ENCODE measurements at places on chromosomes 12 and 14. TPM values are rescaled to one million over a fixed set of nuclear protein-coding genes. Genes with fewer than 3 reads are reported as not detected.

ATP2B1 gene
- total RNA-seq: 47.8 TPM

LMNTD1 gene
- total RNA-seq: 0.27 TPM

STK38L gene
- 27.1 TPM for total RNA-seq

TSFM gene
- 32.0 TPM for total RNA-seq

PLEKHG7 gene
- not detected for total RNA-seq

RTL1 gene
- total RNA-seq: not detected

TPPP2 gene
- total RNA-seq: not detected

- H3K4me1 ChIP-seq: peaks cover 22% of the 10 kb centered on the region
- H3K4me3 ChIP-seq: no peak overlapping the region
- H3K36me3 ChIP-seq: no peaks in the 10 kb centered on the region
- H3K27me3 ChIP-seq: no peaks in the 10 kb centered on the region
Observed at GRCh38 chr14:102316743-102317563, 2.6 kb upstream of the ZNF839 start.

DNA sequence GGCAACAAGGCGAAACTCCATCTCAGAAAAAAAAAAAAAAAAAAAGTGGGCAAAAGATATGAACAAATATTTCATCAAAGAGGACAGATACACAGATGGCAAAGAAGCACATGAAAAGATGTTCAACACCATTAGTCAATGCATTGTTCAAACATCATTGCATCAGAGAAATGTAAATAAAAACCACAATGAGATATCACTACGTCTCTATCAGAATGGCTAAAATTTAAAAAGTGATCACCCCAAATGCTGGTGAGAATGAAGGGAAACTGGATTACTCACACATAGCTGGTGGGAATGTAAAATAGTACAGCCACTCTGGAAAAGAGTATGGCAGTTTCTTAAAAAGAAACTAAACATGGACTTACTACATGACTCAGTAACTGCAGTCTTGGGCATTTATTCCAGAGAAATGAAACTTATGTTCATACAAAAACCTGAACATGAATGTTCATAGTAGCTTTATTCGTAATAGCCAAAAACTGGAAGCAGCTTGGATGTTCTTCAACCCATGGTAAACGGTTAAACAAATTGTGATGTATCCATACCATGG lies 3.6 kb downstream of the L2HGDH start:
- no peak overlapping the region for H3K27ac ChIP-seq
- H3K4me1 ChIP-seq: peaks cover 12% of the 10 kb centered on the region
- DNase-seq: no peak
- no peaks in the 10 kb centered on the region for H3K27me3 ChIP-seq

GRCh38 chr12:3684449-3685051 lies 68.4 kb downstream of the CRACR2A start:
- H3K27me3 ChIP-seq: no peaks in the 10 kb centered on the region
- no peak overlapping the region for H3K27ac ChIP-seq
- H3K4me3 ChIP-seq: no peak overlapping the region
- no peaks in the 10 kb centered on the region for H3K36me3 ChIP-seq
- DNase-seq: no peak

DNA sequence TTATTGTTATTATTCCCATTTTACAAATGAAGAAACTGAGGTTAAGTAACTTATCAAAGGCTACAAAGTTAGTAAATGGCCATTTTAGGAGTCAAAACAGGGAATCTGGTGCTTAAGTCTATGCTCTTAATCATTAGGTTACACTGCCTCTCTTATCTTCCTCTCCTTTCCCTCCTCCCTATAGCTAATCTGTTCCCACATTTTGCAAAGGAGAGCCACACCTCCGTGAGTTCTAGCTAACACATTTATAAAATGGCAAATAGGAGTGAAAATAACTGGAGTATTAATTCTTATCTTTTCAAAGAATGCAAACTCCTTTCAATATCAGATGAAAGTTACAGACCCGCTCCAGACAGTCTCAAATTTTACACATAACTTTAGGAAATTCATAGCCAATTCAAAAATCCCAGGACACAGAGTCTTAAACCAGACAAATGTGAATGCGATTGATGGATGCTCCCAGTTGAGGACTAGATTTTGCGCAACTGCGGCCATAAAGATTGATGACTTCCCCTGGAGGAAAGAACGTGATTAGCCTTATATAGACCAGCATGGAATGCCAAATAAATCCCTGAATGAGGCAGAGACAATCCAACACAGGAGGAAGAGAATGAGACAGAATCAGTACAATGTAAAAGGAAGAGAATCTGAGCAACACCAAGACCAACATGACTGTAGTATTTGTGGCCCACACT lies 225.0 kb upstream of the ARID2 start:
- H3K27ac ChIP-seq: no peak overlapping the region
- H3K4me1 ChIP-seq: no peaks in the 10 kb centered on the region
- DNase-seq: no peak
- no peak overlapping the region for H3K4me3 ChIP-seq
- no peaks in the 10 kb centered on the region for H3K27me3 ChIP-seq
- no peaks in the 10 kb centered on the region for H3K36me3 ChIP-seq

GRCh38 chr12:116777245-116777644 lies 39.1 kb downstream of the RNFT2 start:
- H3K4me3 ChIP-seq: no peak overlapping the region
- no peak for DNase-seq
- no peak overlapping the region for H3K27ac ChIP-seq

DNA sequence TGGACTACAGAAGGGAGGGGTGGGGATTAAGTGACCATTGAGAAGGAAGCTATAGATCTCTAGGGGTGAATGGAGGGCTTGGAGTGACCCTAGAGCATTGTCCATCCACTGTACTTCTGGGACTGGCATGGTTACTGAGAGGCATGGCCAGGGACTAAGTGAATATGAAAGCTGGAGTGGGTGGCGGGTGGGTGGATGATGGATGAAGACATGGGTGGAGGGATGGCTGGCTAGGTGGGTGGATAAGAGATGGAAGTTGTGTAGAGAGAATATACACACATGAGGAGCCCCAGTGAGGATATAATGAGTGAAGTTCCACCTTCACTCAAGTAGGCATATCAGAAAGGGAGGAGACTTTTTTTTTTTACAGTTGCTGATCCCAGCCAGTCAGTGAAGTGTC lies 65.5 kb upstream of the NRXN3 start:
- no peak for DNase-seq
- no peaks in the 10 kb centered on the region for H3K27me3 ChIP-seq

DNA sequence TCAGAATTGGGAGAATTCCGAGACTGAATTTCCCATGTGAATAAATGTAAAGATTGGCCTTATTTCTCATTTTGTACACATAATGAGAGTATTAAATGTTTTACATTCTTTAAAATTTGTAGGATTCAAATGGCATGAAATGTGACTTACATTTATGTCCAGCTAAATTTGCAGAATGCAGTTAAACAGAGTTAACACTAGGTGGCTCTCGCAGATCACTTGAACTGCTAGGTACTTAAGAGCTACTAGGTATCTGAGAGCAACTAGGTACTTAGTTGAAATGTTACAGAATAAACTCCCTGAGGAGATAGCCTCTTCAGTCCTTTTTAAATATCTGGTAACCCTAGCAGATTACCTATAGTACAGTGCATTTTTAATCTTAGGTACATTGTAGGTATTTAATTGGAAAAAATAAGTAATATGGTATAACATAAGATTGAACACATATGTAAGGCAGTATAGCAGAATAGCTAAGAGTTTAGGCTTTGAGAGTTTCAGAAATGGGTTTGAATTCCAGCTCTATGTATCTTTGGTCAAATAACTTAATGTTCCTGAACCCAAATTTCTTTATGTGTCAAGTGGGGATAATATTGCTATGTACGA lies 73.8 kb downstream of the KIAA0586 start:
- no peak overlapping the region for H3K27ac ChIP-seq
- no peaks in the 10 kb centered on the region for H3K4me1 ChIP-seq
- DNase-seq: no peak
- H3K36me3 ChIP-seq: peaks cover 5% of the 10 kb centered on the region

DNA sequence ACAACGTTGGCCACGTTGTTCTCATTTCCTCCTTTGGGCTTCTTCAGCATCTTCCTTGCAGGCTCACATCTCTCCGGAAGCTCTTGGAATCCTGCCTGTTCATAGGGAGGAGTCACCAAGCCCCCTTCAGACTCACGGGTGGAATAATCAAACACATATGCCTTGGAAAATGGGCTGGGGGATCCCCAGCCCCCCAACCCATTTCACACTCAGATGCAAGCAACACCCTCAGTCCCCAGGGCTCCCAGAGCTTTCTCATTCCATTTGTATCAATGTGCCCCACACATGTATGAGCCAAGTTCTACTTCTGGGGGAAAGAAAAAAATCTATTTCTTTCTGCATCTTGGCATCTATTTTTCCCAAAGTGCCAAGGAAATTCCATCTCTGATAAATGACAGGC lies 33.1 kb downstream of the WSCD2 start:
- H3K36me3 ChIP-seq: no peaks in the 10 kb centered on the region
- H3K27me3 ChIP-seq: no peaks in the 10 kb centered on the region
- peaks cover 35% of the 10 kb centered on the region for H3K4me1 ChIP-seq
- no peak overlapping the region for H3K4me3 ChIP-seq

DNA sequence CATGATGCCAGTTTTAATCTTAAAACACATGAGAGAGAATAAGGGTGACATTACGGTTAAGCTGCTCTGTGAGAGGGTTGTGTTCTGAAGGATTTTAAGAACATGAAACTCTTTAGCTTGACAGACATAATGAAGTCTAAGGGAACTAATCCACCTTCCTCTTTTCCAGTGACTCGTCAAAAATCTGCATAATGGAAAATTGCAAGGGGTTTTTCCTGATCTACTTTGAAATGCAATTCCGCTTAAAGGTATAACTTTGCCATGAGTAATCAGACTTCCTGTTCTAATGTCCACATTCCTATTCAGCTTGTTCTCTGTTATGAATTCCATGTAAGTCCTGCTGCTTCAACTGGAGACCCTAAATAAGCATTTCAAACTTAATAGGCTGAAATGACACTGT lies at the start of gene ZNF705A:
Gene ZNF705A (plus strand): TSS at position 171 of the 400 bp plus-strand sequence. CDS start 15,611 bp downstream, outside the sequence.
- H3K27ac ChIP-seq: no peak within 1 kb of the TSS
- no peaks in the 10 kb centered on the region for H3K36me3 ChIP-seq
- DNase-seq: no peak
- H3K27me3 ChIP-seq: no peaks in the 10 kb centered on the region

DNA sequence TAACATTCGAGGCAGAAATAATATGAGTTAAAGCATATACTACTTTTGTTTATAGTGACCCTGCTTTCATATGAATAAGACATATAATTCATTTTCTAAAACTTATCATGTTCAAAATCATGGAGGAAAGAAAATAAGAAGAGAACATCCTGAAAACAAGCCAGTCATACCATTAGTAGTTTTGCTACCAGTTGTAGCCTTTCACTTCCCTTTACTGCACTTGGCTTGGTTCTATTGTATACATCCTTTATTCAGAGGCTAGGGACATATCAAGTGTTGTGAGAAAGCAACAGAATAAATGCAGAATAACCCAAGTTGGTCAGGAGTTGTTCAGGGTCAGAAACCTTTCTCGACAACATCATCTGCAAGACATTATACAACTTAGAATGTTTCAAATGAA lies 598.7 kb downstream of the SOX5 start:
- DNase-seq: no peak
- H3K27me3 ChIP-seq: no peaks in the 10 kb centered on the region
- no peak overlapping the region for H3K27ac ChIP-seq
- no peaks in the 10 kb centered on the region for H3K4me1 ChIP-seq

- peaks cover 50% of the 10 kb centered on the region for H3K4me1 ChIP-seq
- no peaks in the 10 kb centered on the region for H3K36me3 ChIP-seq
- no peak for DNase-seq
- peak overlapping the region; percentile 58 for H3K27ac ChIP-seq
Observed at GRCh38 chr14:90509403-90509802, 112.6 kb downstream of the CALM1 start.

- H3K27me3 ChIP-seq: no peaks in the 10 kb centered on the region
- H3K4me1 ChIP-seq: no peaks in the 10 kb centered on the region
- H3K27ac ChIP-seq: no peak overlapping the region
- no peak overlapping the region for H3K4me3 ChIP-seq
- H3K36me3 ChIP-seq: no peaks in the 10 kb centered on the region
Observed at GRCh38 chr12:98533723-98534251, 18.4 kb downstream of the TMPO start.

DNA sequence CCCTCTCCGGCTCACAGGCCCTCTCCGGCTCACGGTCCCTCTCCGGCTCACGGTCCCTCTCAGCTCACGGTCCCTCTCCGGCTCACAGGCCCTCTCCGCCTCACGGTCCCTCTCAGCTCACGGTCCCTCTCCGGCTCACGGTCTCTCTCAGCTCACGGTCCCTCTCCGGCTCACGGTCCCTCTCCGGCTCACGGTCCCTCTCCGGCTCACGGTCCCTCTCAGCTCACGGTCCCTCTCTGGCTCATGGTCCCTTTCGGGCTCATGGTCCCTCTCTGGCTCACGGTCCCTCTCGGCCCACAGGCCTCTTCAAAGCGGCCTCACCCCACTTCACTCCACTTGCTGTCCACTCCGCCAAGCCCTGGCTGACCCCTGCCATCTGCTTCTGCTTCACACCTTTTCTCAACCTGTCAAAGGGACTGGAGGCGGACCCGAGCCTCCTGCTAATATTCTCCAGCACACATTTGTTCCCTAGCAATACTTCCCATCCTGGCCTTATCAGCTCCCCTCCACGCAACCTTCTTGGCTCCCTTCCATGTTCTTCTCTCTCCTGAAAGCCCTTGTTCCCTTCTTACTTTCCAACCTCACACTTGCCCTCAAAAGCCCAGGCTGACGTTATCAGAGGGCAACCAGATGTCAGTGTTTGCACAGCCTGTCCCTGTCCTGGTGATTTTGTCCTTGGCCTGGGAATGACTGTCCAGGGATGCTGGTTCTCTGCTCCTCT lies 176.7 kb downstream of the CALM1 start:
- no peaks in the 10 kb centered on the region for H3K4me1 ChIP-seq
- H3K4me3 ChIP-seq: no peak overlapping the region
- no peak for DNase-seq
- no peak overlapping the region for H3K27ac ChIP-seq
- no peaks in the 10 kb centered on the region for H3K27me3 ChIP-seq

- DNase-seq: no peak
- H3K27ac ChIP-seq: peak overlapping the region; percentile 82
- no peaks in the 10 kb centered on the region for H3K27me3 ChIP-seq
- peaks cover 71% of the 10 kb centered on the region for H3K4me1 ChIP-seq
Observed at GRCh38 chr14:69617796-69618195, 6.4 kb downstream of the SUSD6 start.
